ENCODE measurements at places on chromosomes 3 and 15.

DNA sequence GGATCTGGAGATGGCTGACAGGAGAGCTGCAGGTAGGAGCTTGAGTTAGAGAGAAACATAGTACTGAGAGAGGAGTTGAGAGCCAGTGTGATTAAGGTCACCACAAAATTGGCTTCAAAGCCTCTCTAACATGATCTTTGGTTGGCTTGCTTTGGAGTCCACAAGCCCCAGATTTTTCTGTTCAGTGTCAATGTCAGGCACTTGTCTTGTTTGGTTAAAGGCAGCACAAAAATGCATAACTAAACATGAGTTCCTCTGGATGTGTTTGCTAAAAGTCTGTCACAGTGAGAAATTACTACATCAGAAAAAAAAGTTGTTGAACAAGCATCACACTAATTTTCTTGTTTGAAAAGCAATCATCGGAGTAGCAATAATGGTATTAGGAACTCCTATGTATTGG lies 440.5 kb downstream of the NTRK3 start:
- DNase-seq, result no peak

GRCh38 chr3:100047455-100048141 lies 66.7 kb downstream of the FILIP1L start:
- DNase-seq, result peak; percentile 54

GRCh38 chr15:66038387-66039116 lies 169.3 kb downstream of the RAB11A start:
- DNase-seq, result no peak

GRCh38 chr15:93428807-93429351 lies 339.9 kb upstream of the RGMA start:
- DNase-seq, result no peak

DNA sequence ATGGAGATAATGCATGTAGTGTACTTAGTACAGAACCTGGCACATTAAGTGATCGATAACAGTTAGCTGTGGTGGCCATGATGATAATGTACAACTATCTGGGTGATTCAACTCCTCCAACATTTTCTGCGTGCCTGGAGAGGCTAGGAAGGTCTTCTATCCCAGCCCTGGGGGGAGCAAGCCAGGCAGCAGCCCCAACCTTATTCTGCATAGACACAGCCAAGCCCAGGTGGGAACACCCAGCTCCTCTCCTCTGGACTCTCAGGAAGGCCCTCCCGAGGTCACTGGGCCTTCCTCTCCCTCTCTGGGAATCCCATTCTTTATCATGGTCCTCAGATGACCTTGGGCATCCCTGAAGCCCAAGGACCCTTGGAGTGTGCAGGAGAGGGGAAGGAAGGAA lies 5.1 kb upstream of the TLE3 start:
- no peak for DNase-seq

GRCh38 chr3:161548301-161548700 lies 51.7 kb downstream of the OTOL1 start:
- no peak for DNase-seq

- no peak for DNase-seq
Measured at GRCh38 chr15:55770806-55771205, 27.9 kb upstream of the PRTG start.

- DNase-seq, result no peak
Measured at GRCh38 chr15:80615783-80616391, 79.2 kb upstream of the ABHD17C start.

GRCh38 chr3:105948101-105948500 lies 79.3 kb upstream of the CBLB start:
- no peak for DNase-seq

DNA sequence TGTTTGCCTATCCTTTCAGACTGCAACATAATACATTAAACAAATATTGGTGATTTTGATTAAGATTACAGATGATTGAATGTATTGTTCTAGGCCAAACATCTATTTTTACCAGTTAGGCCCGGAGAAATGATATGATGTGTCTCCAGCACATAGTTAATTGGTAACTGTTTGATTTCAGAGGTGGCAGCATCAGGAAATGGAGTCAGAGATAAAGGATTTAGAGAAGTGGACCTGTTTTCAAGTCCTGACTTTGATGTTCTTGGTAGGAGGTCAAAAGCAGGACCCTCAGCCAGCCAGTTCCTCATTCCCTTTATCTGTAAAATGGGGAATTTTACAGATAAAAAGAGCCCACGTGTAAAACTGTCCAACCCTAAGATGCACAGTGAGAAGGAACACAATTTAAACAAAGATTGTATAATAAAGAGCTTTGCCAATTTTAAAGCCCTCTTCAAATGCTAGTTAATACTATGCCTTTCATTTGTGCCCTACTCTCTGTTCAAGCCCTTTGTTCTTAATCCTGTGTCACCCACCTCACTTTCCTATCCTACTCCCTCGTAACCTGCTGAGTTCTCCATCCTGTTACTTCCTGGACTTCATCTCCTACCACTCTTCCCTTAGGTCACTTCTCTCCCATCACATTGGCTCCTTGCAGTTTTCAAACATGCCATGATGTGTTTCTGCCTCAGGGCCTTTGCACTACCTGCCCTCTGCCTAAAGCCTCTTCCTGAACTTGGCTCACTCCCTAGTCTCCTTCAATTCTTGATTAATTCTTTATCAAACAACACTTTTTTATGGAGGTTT lies 2.5 kb downstream of the TMEM212 start:
- no peak for DNase-seq

- DNase-seq, result no peak
Measured at GRCh38 chr3:196141052-196141865, 59.4 kb upstream of the TFRC start.

- no peak for DNase-seq
Measured at GRCh38 chr3:157376603-157377300, 59.9 kb upstream of the PTX3 start.

- no peak for DNase-seq
Measured at GRCh38 chr3:112982710-112983109, 7.8 kb upstream of the CD200R1 start.

DNA sequence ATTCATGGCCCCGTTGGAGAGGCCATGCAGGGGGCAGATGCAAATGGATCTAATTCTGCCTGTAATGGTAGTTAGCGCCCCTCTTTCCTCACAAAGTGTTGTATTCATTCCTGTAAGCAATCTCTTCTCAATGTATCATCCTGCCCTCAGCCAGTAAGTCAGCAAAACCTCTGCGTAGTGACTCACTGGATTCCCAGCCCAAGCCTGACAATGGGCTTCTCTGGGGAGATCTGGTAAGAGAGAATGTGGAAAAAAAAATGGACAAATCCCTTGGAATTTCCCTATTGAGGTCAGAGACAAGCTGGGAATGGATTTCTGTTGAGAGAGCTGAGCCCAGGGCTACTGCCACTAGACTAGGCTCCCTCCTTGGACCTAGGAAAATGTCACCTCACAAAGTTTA lies 25.4 kb downstream of the ADPGK start:
- peak; percentile 11 for DNase-seq

DNA sequence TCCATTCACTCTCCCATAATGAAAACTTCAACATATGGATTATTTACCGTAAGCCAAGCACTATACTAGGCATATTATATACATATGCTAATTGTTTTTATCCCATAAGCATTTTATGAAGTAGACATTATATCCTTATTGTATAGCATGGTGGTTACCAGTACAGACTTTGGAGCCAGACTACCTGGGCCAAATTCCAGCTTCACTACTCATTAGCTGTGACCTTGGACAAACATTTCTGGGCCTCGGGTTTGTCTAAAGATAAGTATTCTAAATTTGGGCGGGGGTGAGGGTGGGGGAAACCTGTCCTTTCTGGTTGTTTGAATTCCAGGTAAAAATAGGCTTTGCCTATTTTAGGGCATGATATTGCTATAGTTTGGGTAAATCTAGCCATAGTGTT lies 66.5 kb upstream of the P2RY1 start:
- DNase-seq, result no peak

DNA sequence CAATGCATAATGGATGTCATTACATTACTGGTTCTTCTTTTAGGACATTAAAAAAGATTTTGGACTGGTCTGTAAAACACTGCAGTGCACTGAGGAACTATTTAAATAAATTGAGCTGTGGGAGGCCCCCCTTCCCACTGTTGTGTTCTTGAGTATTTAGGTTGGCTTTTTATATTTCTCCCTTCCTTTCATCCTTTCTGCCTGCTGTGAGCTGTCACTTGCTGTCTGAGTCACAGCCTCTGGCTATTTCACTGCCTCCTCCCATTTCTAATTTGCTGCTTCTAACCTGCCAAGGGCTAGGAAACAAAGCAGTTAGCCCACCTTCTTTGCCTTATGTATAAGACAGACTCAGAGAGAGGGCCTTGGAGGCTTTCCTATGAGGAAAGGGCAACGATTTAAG lies 89.0 kb upstream of the FNDC3B start:
- DNase-seq, result peak; percentile 53

- no peak for DNase-seq
Measured at GRCh38 chr3:144585953-144586352, 614.3 kb downstream of the DIPK2A start.

DNA sequence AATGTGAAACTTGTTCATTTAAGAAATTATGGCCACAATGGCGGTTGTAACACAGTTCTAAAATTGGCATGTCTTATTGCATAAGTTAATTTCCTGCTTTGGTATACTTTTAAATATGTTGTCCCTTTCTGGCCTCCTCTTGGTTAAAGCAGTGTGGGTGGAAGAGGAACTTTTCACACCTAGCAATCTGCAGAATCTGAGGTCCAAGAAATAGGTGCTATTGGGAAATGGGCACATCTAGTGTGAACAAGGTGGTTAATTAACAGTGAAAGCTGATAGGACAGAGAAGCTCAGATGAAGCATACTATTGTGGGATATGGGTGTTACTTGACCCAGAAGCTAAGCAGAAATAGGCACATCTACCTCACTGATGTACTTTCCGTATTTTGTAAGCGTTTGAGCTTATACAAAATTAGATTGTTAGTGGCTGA lies 10.6 kb downstream of the CMC1 start:
- no peak for DNase-seq

DNA sequence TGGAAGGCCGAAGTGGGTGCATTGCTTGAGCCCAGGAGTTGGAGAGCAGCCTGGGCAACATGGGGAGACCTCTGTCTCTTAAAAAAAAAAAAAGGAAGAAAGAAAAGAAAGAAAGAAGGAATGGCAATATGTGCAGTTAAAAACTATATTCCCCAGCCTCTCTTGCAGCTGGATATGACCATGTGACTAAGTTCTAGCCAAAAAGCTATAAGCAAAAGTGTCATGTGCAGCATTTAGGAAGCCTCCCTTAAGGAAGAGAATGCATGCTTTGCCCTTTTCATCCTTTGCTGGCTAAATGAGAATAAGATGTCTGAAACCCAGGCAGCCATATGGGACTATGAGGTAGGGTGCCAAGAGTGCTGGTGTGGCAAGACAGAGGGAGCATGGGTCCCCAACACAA lies 21.8 kb downstream of the CYP19A1 start:
- no peak for DNase-seq

GRCh38 chr3:158313338-158313927 lies 203.5 kb downstream of the RSRC1 start:
- DNase-seq, result peak; percentile 18
